ENCODE measurements at places on chromosomes 16 and 17. TPM values are rescaled to one million over a fixed set of nuclear protein-coding genes. Genes with fewer than 3 reads are reported as not detected.
A peak's percentile ranks its signal among the peaks of the same experiment; 100 is the strongest.

GRCh38 chr17:14289162-14289561, 11.7 kb upstream of the HS3ST3B1 start:
- DNase-seq: no peak

Gene STH
- total RNA-seq: not detected

GRCh38 chr16:82016263-82016662, 5.0 kb upstream of the SDR42E1 start:
- peak; percentile 90 for DNase-seq

GRCh38 chr16:56057151-56057550, 134.1 kb upstream of the GNAO1 start:
- DNase-seq: no peak

Gene GPR142
- total RNA-seq: not detected
